ENCODE measurements at places on chromosomes 11 and 22.

DNA sequence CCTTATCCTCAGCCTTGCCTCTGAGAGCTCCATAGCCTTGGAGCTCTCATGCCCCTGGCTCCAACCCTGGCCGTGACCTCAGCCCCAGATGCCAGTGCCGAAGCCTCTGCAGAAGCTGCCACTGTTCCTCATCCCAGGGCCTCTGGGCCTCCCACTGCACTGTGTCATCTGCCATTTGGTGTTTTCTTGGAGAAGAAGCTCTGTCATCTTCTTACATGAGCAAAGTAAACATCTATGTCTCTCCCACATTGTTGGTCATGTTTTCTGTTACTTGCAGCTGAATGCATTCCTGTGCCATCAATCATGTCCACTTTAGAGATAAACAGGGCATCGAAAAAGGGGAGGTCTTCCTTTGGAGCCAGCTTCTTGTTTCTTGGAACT lies 45.0 kb upstream of the FTH1 start:
- no peak for DNase-seq

DNA sequence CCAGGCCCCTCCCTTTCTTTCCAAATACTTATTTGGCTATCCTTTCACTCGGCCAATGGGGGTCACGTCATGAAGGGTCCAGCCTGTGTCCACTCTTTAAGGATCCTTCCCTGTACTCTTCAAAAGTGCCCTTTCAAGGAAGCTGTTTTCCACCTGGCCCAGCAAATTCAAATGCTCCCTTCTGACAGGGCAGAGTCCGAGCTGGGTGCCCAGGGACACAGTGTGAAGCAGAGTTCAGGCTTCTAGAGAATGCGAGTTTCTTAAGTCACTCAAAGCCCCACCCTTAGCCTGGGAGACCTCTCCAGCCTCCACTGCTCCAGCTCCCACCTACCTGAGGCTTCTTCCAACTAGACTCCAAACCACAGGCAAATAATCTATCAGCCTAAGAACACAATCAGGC lies 5.5 kb upstream of the APOA1 start:
- no peak for DNase-seq

DNA sequence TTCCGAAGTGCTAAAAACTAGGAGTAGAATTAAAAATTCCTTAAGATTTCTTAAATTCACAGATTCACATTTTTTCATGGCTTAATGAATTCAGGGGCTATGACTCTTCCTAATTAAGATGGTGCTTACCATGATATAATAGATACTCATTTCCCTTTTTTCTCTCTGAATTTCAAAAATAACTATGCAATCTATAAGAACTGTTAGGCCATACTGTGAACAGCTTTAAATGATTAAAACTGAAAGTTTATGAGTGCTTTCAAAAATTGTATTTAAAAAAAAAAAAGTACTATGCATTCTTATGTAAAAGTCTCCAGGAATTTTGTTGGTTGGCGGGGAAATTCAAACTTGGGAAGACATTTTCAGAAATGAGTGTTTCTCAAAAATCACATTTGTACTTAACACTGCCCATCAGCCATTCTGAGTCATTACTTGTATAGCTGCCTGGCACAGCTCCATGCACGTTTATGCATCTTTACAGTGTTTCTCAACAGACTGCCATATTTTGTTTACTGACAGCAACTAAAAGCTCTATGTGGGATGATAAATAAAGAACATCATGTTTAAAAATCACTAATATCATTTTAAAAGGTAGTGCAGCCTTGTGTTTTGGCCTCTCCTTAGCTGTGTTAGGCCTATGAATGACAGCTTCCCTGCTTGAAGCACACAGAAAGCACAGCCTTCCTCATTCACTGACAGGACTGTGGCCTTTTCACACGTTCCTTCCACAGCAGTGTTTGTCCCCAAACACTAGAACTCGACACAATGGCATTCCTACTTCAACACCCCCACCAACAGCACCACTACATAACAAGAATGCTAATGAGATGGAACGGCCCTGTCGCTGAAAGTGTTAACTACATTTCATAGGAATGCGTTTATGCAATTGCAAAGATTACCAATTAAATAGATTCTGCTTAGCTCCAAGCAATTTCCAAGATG lies 131.4 kb downstream of the DCDC1 start:
- no peak for DNase-seq

DNA sequence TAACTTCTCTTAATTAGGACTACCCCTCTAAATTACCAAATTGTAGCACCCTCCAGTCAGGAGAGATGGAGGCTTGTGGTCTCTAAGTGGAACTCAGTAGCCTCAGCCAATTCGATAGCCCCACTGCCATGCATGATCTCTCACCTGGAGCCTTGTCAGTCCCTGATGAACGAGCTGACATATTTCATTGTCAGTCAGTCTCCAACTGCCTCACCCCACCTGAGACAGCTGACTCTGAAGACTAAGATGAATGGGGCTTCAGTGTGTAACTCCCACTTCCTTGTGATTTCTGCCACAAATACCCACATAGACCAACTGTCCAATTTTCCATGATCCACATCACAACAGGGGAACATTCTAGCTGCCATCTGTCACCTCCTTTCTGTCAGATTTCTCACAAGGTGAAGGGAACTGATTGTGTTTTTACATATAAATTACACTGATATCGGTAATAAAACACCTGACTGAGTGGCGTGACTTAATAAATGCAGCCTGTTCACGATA lies 206.5 kb downstream of the FAM181B start:
- DNase-seq: no peak

DNA sequence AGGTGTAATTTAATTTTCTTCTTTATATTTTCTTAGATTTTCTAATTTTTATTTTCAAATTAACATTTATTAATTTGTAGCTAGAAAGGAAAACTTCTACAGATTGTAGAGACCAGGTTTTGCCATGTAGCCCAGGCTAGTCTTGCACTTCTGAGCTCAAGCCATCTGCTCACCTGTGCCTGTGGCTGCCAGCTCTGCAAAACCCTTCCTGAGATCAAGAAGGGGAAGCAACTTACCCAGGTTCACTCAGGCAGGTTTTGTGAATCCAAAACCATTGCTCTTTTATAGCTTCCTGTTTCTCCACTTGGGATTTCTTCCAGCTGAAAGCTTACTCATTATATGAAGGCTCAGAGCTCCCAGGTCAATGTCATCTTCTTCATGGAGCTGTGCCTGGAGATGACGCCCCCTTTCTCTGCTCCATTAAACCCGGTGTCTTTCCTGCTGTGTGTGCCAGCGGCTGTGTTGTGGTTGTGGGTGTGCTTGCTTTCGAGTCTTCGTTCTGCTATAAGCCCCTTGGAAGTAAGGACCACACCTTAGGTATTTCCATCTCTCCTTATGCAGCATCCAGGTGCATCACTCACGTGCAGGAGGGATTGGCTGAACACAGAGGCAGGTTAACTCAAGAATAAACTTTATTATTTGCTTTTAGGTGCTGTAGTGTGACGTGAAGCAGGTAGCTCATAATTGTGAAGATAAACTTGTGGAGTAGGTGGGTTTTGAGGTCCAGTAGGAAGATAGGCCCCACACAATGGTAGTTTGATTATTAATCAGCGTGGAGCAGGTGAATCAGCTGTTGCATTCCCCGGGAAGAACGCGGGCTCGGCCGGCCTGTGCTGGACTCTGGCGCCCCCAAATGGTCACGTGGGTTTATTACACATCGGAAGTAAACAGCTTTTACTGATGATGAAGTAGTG lies 42.2 kb upstream of the INCENP start:
- DNase-seq: peak; percentile 74

DNA sequence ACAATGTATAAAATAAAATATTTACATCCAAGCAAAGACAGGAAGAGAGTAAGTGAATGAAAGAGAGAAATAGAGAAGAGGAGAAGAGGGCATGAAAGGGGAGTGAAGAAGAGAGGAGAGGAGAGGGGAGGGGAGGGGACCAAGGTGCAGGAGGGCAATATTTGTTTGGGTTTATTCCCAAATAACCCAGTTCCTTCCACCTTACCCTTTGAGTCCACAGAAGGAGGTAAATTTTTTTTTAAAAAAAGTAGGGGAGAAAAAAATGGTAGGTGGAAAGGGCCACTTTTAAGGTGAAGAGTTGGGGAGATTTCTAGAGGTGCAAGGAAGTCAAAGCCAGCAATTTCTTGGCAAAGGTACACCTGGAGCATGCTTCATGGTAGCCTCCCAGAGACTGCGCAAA lies 2.1 kb upstream of the OR5AN1 start:
- no peak for DNase-seq

Data from stimulated activated CD8-positive, alpha-beta memory T cell treated with anti-CD3 and anti-CD28 coated beads, Interleukin-7, amount 100 ng/mL, for 1 hour (primary cell).